ENCODE measurements at places on chromosomes 6 and 20.
A peak's percentile ranks its signal among the peaks of the same experiment; 100 is the strongest.

DNA sequence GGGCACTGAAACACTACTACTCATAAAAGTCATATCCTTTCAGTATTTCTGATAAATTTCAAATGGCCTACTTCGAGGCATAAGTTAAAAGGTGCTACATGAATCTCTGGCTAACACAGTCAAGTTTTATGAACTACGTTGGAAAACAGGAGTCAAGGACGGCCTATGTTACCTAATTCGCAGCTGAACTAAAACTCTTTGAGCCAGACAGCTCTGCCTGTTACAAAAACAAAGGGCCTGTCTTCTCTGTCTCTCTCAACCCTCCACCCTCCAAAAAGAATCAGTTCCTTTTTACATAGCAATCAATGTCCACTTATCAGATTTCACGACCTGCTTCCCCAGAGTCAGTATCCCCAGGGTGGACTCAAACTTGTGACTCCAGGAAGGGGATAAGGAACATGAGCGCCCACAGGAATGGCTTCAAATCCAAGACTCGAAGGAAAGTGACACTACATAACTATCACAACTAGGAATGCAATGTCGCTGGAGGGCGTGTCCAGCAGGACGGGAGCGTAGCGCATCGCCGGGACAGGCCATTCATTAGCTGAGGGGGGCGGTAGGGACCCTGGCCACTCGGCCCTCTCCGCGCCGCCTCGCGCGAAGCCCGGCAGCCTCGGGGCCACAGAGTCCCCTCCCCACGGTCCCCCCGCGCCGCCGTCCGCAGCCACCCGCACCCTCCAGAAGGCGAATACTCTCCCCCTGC is 591 bp downstream of the IBTK start:
- peak; percentile 69 for DNase-seq

DNA sequence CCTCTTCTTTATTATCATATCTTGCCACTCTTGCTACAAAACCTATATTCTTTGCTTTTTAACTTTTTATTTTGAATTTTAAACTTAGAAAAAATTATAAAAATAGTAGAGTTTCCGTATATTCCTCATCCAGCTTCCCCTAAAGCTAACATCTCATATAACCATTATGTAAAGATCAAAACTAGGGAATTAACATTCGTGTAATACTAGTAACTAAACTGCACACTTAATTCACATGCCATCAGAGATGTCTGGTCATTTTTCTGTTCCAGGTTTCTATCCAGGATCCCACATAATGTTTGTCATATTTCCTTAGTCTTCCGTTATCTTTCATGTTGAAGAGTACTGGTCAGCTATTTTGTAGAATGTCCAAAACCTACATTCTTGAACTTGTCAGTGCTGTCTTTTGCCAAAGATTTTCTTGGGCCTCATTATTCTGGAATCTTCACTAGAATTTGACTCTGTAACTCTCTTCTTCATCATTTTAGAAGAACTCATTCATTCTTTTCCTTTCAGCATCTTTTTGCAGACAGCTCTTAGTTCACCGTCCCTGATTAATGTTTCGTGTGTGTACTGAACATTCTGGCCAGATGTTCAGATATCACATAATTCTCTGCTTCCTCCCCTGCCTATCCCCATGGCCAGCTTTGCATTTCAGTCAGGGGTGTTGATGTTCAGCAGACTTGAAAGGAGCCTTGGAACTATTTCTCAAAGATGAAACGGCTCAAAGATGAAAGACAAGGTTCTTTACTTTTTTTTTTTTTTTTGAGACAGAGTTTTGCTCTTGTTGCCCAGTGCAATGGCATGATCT is 9.4 kb downstream of the CTNNBL1 start:
- no peak for DNase-seq

- DNase-seq: no peak
These were observed 52.2 kb downstream of the KDM1B start for GRCh38 chr6:18207438-18207837.

DNA sequence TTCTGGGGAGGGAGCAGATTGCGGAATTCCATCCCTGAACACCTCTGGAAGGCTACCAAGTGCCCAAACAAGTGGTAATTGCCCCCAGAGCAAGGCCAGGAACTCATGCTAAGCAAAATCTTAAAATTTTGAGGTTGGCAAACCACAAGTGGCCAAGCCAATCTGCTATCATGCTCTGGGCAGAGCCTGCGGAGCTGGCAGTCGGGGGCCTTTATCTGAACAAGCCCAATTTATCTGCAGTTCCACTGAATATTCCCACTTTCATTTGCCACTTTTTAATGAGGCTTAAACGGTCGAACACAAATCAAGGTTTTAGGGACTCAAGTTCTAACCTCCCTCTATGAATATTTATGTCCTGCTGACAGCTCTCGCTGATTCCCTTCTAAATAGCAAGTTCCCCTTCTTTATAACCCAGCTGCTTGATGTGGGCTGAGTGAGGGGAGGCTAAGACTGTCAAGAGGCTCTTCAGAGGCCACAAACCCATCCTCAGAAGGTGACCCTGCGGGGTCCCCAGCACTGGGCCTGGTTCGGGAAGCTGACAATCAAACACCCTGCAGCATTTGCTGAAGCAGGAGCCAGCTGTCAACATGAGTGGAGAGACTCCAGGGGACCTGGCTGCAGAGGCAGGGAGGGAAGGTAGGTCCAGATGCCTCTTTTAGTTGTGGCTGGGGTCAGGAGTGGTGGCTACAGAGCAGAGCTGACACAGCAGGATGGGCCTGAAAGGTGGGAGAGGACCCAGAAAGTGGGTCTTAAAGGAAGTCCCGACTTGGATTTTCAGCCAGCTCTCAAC is 11.9 kb downstream of the CCDC167 start:
- DNase-seq: no peak

DNA sequence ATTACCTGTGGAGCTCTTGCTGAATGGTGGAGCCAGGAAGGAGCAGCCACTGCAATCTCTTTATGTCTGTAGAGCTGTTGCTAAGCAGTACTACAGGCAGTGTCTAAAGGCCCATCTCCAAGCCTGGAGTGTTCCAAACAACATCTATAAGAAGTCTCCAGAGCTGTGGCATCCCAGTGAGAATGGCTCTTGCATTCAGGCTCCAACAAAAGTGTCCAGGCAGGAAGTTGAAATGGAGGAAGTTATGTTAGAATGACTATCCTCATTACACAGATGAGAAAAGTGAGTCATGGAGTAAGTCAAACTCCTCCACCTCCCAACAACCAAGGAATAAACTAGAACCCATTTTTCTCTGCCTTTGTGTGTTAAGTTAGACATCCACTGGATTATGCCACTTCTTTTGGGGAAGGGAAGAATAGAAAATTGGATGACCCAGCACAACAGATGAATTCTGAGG is 288.5 kb upstream of the STXBP5 start:
- DNase-seq: peak; percentile 77

- DNase-seq: no peak
These were observed 19.1 kb downstream of the IPCEF1 start for GRCh38 chr6:154337406-154338005.

DNA sequence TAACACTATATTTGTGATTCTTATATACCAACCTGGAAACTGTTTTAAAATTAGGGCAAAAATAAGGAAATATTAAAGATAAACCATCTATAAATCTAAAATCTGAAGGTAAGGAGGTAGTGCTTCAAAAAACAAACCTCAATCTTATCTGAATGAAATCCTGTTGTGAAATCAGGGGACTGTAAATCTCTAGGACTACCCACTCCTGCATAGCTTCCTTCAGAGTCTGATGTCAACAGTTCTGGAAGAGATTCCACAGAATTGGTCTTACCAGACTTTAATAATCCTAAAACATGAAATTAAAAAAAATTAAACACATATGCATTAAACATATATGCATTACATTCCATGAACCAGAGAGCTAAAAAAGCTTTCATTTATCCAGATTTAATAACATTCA is 51.4 kb downstream of the IBTK start:
- no peak for DNase-seq

- peak; percentile 21 for DNase-seq
These were observed 172.6 kb upstream of the BMP5 start for GRCh38 chr6:56047931-56048540.

- DNase-seq: peak; percentile 2
These were observed 66.9 kb downstream of the FAXC start for GRCh38 chr6:99282479-99283062.

GRCh38 chr6:111944541-111944940 is 71.3 kb upstream of the FYN start:
- DNase-seq: peak; percentile 69

DNA sequence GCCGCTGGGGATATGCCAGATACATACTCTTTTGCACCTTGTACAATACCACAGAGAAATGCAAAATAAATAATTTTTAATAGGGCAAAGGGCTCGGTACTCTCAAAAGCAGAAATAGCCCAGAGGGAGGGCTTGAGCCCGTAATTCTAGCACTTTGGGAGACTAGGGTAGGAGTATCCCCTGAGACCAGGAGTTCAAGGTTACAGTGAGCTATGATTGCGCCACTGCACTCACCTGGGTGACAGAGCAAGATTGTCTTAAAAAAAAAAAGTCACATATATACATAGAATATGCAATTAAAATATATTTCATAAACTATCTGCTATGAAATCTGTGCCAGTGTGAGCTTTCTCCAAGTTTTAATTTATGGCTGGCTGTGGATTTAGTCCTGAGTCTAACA is 818 bp upstream of the TRMT11 start:
- no peak for DNase-seq

DNA sequence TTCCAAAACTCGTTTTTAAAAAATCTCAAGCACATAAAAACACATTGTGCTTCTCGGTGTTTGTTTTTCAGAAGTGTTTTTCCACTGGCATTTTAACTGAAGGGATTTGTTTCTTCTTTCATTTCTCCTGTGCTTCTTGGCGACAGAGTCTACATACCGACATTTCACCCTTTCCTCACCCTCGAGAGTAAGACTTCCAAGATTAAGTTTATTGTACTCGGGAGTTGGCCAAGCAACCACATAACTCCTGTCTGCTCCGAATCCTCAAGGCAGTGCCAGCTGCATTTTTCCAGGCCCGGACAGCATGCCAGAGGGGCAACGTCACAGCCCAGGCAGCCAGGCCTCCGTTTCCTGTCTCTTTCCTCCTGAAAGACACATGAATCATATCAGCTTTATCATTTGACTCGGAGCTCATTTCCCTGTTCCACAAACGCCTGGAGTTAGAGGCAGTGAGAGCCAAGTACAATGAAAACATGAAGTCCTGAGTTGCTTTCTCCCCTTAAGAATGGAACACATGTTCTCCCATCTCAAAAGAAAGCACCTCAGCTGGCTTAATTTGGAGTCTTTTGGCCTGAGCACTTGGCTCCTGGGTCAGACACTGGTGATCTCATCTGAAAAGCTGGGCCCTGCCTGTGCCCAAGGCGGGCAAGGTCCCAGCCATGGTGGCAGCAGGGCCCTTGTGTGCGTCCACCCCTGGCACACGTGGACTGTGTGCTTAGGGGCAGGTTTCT is 23.2 kb upstream of the FAM50B start:
- no peak for DNase-seq

DNA sequence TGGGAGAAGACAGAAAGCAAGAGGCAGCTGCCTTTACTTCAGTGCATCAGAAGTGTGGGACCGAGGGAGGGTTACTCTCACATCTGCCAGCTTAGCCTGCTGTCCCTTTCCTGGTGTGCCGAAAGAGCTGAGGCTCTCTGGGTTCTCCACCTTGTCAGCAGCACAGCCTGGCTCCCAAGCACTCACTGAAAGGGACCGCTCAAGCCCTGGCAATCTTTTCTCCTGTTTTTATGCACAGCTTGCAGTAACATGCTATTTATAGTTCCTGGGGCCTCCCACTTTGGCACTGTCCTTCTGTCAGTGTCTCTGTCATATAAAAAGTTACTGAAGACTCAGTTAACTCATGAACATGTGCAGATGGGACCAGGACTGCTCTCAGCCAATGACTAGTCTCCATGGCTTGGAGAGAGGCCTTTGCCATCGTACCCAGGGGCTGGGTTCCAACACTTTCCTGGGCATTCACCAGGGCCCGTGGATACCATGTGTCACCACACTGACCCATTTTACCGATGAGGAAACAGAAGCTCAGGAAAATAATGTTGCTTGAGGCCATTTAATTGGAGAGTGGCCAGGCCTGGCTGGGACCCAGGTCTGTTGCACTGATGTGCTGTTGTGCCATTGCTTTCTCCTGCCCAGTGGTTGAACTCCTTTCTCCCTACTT is 46.2 kb downstream of the PANK2 start:
- no peak for DNase-seq

- no peak for DNase-seq
These were observed 58.0 kb downstream of the CD2AP start for GRCh38 chr6:47535316-47536225.

DNA sequence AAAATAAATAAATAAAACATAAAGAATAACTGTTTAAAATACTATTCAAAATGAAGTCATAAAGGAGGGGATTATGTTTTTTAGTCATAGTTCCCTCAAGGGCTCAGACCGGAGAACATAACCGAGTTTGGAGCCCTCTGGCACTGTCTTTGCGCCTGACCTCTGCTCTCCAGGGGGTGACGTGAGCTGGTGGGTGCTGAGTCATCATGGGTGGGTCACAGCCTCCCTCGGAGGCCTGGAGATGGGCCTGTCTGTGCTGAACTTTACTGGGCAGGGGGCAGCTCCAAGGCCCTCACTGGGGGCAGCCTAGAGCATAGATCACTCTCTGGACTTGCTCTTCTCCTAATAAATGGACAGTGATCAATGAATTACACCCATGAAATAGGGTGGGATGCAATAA is 3.1 kb upstream of the MAVS start:
- DNase-seq: peak; percentile 60

GRCh38 chr6:97411610-97412009 is 128.6 kb upstream of the MMS22L start:
- DNase-seq: no peak

- DNase-seq: no peak
These were observed 321.3 kb downstream of the TFAP2B start for GRCh38 chr6:51139950-51140385.
